ENCODE measurements at places on chromosomes 3 and 15.

DNA sequence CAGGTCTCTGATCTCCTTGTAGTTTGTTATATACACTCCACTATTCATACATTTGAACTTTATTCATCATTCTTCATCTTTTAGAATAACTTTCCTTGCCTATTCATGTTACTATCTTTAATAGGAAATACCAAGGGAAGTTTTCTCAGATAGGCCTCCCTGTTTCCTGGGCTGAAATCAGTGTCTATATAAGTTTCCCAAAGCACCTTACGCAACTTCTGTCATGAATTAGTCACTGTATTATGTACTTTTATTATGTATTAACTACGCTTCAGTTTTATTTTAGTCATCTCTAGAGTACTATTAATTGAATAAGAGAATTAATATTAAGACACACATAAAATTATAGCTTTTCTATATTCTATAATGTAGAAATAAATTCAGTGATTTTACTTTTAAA lies 1481.5 kb downstream of the OTOL1 start:
- DNase-seq: no peak

GRCh38 chr3:107369791-107370190 lies 7.4 kb upstream of the CCDC54 start:
- no peak for DNase-seq

DNA sequence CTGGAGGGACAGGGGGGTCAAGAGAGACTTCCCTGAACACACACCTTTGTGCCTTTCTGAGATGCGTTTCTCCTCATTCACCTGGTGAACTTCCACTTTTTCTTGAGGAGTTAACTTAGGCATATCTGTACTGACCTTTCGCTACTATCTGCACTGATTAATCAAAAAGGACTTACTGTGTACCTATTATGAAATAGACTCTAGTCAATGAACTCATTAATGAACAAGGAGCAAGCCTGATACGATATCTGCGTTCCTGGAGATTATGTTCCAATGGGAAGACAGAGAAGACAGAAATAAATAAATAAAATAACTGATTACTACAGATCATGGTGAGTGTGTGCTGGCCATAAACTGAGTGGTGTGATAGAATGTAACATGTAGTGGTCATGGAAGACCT lies 157.2 kb upstream of the TBL1XR1 start:
- no peak for DNase-seq

DNA sequence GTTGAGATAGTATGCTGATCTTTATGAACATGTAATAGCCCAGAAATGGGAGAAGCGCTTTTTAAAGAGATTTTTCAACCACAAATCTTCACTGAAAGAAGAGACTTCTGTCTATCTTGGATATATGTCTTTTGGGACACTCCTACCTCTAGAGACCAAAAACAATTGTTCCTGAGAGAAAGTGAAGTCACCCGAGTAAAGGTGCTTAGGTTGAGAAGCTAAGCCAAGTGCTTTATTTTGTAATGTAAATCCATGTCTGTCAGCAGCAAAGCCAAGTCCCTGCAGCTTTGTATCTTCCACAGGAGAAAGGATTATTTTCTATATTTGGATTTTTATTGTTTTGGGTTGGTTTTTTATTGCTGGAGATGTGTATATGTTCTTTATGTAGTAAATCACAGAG lies 32.1 kb upstream of the B3GALNT1 start:
- no peak for DNase-seq

DNA sequence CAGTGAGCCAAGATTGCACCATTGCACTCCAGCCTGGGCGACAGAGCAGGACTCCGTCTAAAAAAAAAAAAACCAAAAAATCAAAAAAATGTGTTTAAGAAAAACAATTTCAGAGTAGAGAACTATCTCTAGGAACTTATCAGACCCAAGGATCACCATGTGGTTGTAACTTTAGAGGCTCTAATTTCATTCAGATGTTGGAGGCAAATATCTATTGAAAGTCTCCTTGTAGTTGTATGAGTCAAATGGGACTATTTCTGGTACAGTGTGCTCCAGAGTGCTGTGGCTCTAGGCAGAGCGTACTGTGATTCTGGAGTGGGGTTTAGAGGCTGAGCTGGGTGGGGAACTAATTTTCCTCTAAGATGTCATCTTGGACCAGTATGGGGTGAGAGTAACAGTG lies 398.7 kb downstream of the SHQ1 start:
- no peak for DNase-seq

Measured in natural killer cell treated with Interleukin-12 subunit alpha and Interleukin-12 subunit beta and Interleukin-15 and Interleukin-18, amount 100 ng/mL, for 72 hours (primary cell).